Bronchus fibroblast of lung (primary cell): ENCODE measurements at places on chromosomes 1 and 21. TPM values are rescaled to one million over a fixed set of nuclear protein-coding genes. Genes with fewer than 3 reads are reported as not detected.

HPCAL4 gene
- not detected in 2 replicates for total RNA-seq

RIT1 gene
- total RNA-seq = 7.9 and 12.2 TPM in 2 replicates

HOOK1 gene
- total RNA-seq = not detected in 2 replicates

AQP10 gene
- total RNA-seq = not detected in 2 replicates

SPATA21 gene
- not detected in 2 replicates for total RNA-seq

PI4KB gene
- total RNA-seq = 56.3 and 76.1 TPM in 2 replicates

NHLH1 gene
- total RNA-seq = under 0.01 TPM in 1 of 2 replicates, not detected in the other

CFAP45 gene
- total RNA-seq = 0.30 and 0.84 TPM in 2 replicates

NUCKS1 gene
- 65.3 and 89.8 TPM in 2 replicates for total RNA-seq

GBP3 gene
- 4.6 and 6.6 TPM in 2 replicates for total RNA-seq

LAMTOR2 gene
- 80.4 and 88.7 TPM in 2 replicates for total RNA-seq

GJA9 gene
- total RNA-seq = not detected in 2 replicates

FCGR1A gene
- total RNA-seq = not detected in 2 replicates

SLC1A7 gene
- total RNA-seq = not detected in 2 replicates

MROH9 gene
- total RNA-seq = under 0.01 TPM in 1 of 2 replicates, not detected in the other

EFNA4 gene
- total RNA-seq = 7.7 and 8.3 TPM in 2 replicates

TTLL7 gene
- 3.4 and 5.8 TPM in 2 replicates for total RNA-seq

RUNX3 gene
- total RNA-seq = 2.1 and 4.7 TPM in 2 replicates

C4BPA gene
- total RNA-seq = not detected in 2 replicates
